AG04450 (cell line): ENCODE measurements at places on chromosomes 11 and 22.

DNA sequence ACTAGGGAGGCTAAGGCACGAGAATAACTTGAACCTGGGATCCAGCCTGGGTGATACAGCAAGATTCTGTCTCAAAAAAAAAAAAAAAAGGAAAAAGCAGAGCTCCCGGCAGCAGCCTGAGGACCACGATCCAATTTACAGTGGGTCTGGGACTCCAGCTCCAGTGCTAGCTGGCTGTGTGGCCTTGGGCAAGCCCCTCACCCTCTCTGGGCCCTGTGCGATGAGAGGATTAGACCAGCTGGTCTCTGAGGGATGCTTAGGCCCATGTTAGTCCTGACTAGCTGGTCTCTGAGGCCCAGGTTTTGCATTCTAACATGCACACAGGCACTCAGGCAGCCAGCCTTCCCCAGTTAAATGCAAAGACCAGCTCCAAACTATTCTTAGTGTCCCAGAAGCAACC, 13.7 kb downstream of the CARD10 start:
- DNase-seq = no peak

- peak; percentile 38 for DNase-seq
These were observed 84.7 kb downstream of the MSANTD4 start for GRCh38 chr11:105937331-105937730.

GRCh38 chr11:1834779-1835670, at the start of gene SYT8:
Gene SYT8, plus strand, starts transcription at chr11:1834990. Its CDS starts 116 bp downstream, at chr11:1835106.
- DNase-seq = no peak

- DNase-seq = no peak
These were observed 222.2 kb downstream of the C11orf87 start for GRCh38 chr11:109644152-109644551.

- DNase-seq = no peak
These were observed 189.4 kb upstream of the NCAM1 start for GRCh38 chr11:112771851-112772250.

DNA sequence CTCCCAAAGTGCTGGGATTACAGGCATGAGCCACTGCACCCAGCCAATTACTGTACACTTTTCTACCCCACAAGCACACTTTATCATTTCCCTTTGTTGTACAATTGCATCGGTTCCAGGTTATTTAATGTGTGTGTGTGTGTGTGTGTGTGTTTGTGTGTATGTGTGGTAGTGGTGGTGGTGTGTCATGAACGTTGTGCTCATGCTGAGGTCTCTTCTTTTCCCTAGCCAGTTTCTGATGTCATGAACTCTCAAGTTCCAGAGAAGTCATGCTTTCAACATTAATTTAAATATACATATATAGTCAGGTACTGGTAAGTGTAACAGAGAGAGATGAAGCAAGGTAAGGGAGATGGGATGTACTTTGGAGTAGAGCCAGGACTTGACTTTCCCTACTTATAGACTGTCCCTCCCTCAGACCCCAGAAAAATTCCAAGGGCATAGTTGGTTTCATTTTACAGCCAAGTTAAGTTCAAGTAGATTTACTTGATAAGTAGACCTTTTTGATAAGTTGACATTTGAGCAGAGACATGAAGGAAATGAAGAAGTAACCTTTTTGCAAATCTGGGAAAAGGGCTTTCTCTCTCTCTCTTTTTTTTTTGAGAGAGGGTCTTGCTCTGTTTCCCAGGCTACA, 42.7 kb downstream of the WEE1 start:
- DNase-seq = no peak

GRCh38 chr11:20156280-20156875, 3.9 kb downstream of the DBX1 start:
- DNase-seq = no peak

DNA sequence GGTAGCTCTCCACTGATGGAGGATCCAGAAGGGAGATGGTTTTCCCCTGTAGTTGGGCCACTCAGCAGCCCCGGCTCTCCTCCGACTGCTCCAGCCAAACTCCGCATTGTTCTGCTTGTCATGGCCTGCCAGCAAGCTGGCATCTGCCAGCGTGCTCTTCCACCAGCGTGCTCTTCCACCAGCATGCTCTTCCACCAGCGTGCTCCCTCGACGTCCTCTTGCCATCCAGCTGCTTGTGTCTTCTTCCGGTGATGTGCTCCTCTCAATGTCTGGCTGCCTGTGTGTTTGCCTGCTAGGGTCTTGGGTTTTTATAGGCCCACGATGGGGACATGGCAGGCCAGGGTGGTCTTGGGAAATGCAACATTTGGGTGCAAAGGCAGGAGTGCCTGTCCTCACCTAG, 43.5 kb upstream of the GNAZ start:
- DNase-seq = no peak

DNA sequence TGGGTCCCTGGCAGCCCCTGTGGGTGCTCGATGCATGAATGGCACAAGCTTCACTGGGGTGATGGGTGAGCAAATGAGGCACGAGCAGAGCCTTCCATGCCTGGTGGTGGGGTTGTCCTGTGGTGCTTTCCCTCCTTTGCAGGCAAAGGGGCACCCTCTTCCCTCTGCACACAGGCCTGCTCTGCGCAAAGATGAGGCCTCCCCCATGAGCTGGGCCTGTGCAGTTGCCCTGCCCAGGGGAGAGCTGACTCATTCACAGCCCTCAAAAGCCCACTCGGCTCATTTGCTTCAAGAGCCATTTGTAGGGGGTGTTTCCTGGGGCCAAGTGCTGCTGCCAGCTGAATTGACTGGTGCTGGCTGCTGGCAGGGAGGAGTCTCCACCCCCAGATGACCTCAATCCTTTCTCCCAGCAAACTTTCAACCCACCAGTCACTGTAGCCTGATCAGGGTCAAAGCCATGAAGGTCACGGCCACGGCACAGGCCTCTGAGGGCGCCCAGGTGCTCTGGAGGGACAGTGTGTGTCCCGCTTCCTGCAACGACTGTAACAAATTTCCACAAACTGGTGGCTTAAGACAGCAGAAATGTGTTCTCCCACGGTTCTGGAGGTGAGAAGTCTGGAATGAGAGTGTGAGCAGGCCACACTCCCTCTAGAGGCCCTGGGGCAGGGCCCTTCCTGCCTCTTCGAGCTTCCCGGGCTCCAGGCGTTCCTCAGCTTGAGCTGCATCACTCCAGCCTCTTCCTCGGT, 48.8 kb upstream of the ANO1 start:
- no peak for DNase-seq

DNA sequence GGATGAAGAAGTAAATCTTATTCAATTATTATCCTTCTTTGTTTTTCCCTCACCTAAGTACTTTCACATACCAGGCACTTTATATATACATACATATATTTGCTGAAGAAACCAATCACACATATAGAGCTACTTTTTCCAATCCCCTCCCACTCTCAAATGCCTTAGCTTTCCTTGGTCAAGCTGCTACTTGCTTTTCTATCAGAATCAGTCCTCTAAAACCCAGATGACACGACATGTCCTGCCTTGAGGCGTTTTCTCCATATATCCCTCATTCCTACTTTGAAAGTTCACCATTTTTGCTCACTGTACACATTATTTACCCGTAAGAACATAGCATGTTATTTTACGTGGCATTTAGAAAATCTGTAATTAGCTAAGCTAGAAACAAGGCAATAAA, 5.4 kb downstream of the RAB38 start:
- DNase-seq = no peak

- DNase-seq = no peak
These were observed 610.5 kb downstream of the INSC start for GRCh38 chr11:15725246-15725645.

- DNase-seq = no peak
These were observed 115.7 kb downstream of the ABTB2 start for GRCh38 chr11:34242037-34242625.

GRCh38 chr11:67572747-67573419, 10.7 kb upstream of the GSTP1 start:
- DNase-seq = no peak

DNA sequence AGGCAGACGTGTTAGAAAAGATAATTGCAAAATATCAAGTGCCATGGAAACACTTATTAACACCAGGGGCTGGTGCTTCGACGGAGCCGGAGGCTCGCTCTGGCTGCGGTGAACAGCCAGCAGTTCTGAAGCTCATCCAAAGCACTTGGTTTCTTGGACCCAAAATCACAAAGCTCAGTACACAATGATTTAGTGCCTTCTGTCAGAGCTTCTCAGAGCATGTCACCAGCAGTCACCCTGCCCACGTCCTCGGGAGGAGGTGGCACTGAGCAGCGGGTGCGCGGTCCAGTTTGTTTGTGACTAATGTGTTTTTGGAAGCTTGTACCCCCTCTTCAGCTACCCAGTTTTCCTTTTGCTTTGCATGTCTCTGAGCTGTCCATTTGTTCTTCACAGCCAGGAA, 58.7 kb upstream of the KIRREL3 start:
- DNase-seq = no peak
